ENCODE measurements at places on chromosomes 16 and 17.

GRCh38 chr16:63774302-63774701 is 1347.6 kb downstream of the CDH11 start:
- no peak for DNase-seq

- DNase-seq, result no peak
Observed at GRCh38 chr17:27343977-27344607, 50.2 kb downstream of the WSB1 start.

DNA sequence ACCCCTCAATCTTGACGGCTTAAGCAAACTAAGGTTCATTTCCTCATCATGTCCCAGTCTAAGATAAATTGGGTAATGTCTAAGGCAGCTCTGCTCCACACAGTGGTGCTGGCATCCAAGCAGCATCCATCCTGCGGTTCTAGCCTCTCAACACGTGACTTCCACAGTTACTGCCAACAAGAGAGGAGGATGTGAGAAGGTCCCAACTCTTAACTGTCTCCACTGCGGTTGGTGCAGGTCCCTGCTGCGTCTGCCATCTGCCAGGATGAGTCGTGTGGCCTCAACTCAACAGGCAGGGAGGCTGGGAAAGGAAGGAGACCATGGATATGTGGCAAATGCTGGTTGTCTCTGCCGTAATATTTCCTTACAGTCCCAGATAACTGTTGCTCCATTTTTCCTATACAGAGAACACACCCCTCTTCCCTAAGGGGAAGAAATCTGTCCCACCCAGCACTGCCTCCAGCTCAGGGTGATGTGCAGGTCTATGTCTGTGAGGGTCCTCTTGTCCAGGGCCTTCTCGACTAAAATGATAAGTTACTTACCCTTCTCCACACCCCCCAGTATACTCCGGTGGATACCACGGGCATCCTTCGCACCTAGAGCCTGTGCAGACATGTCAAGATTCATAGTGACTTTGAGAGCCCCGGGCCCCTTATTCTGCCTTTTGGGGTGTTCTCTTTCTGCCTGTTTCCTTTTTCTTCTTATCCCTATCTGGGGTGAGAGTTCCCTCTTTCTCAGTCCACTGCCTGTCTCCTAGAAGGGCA is 64.7 kb downstream of the KCNJ18 start:
- DNase-seq, result no peak

- no peak for DNase-seq
Observed at GRCh38 chr17:82198092-82198491, 14.6 kb downstream of the CCDC57 start.

GRCh38 chr16:1612320-1613111 is at the start of gene CRAMP1:
Gene CRAMP1 (plus strand): TSS chr16:1612360. CDS start chr16:1614640, 2,280 bp downstream.
- DNase-seq, result peak; percentile 23

DNA sequence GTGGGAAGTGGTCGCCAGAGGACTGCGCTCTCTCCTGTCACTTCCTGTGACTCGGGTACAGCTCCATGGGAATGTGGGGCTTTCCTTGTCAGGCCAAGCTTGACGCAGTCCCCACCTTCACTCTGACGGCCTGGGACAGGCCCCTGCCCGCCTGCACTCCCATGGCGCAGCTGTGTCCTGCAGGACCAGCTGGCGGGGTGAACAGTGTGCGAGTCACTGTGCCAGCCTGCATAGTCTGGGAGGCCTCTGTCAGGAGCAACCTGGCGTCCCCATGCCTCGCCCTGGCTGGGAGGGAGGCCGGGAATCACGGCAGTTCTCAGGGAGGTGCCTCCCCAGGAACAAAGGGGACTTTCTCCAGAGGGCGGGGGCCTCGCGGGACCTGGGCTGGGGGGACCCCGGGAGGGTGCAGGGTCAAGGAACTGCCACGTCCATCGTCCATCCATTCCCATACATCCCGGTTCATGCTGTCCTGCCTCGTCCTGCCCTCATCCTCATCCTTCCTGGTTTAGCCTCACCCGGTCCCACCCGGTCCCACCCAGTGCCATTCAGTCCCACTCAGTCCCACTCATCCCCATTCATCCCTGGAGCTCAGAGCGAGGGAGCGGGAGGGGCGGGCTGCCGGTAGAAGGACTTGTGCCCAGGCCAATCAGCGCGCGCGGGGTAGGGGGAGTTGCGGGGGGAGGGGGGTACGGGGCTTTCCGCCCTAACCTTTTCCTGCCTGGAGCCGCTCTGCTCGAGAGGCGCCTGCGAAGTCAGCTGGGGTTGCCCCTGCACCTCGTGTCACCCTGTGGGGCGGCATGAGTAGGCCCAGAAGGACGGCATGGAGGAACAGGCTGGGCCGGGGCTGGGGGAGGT is 13.4 kb downstream of the FLYWCH1 start:
- DNase-seq, result no peak

- DNase-seq, result no peak
Observed at GRCh38 chr17:74512036-74512435, 19.2 kb downstream of the CD300LB start.

GRCh38 chr17:49597436-49597835 is 21.8 kb downstream of the NXPH3 start:
- DNase-seq, result no peak

GRCh38 chr16:5575646-5576245 is 478.2 kb upstream of the EEF2KMT start:
- DNase-seq, result no peak

GRCh38 chr16:55479430-55480140 is 587 bp downstream of the MMP2 start:
- DNase-seq, result no peak

DNA sequence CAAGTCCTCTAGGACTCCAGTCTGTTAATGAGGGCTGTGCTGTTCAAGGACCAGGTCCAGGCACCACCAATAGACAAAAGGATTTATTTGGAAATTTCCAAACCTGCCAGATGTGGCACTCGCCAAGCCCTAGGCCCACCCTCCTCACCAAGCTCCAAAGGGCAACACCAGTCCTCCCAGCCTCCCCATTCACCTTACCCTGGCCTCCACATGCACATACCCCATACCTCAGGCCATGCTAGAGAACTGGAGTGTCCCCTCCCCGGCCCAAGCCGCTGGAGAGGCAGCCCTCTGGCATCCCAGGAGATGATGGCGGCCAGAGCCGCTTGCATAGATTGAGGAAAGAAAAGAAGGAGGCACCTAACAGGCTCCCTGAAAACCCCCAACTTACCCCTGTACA is 4.6 kb upstream of the FTSJ3 start:
- no peak for DNase-seq

Measured in stimulated activated CD4-positive, alpha-beta T cell treated with anti-CD3 and anti-CD28 coated beads, Interleukin-12 subunit alpha, Interleukin-12 subunit beta, amount 100 ng/mL, for 48 hours (primary cell).